ENCODE measurements at places on chromosomes 3 and 15. TPM values are rescaled to one million over a fixed set of nuclear protein-coding genes. Genes with fewer than 3 reads are reported as not detected.

The SUSD5 gene
- total RNA-seq, result not detected

The CFAP100 gene
- 0.09 TPM for total RNA-seq

The UBP1 gene
- total RNA-seq, result 70.1 TPM

The CRABP1 gene
- total RNA-seq, result not detected

The FRMD5 gene
- 1.3 TPM for total RNA-seq

The MRAS gene
- total RNA-seq, result 35.7 TPM

The CLDN16 gene
- total RNA-seq, result 1.0 TPM

The TBC1D23 gene
- 13.4 TPM for total RNA-seq

The ST8SIA2 gene
- total RNA-seq, result 0.03 TPM

The SERPINI2 gene
- 28.1 TPM for total RNA-seq

The UBA7 gene
- 330 TPM for total RNA-seq

The ACKR2 gene
- not detected for total RNA-seq

The HPS3 gene
- 16.0 TPM for total RNA-seq

The MFGE8 gene
- 423 TPM for total RNA-seq

The ABCF3 gene
- 76.7 TPM for total RNA-seq

The ZNF35 gene
- total RNA-seq, result 14.3 TPM

The REC114 gene
- total RNA-seq, result not detected

The STRA6 gene
- total RNA-seq, result 0.22 TPM

The CFAP161 gene
- 1.2 TPM for total RNA-seq

The SCN11A gene
- total RNA-seq, result not detected

The PAQR9 gene
- total RNA-seq, result not detected

The TMEM212 gene
- total RNA-seq, result 0.11 TPM

The TRH gene
- 0.13 TPM for total RNA-seq

The CHRNA3 gene
- total RNA-seq, result not detected

The GPR149 gene
- not detected for total RNA-seq

The ERC2 gene
- 1.5 TPM for total RNA-seq

The IL17RC gene
- 83.8 TPM for total RNA-seq

The AZI2 gene
- 48.2 TPM for total RNA-seq

The NR2E3 gene
- 0.43 TPM for total RNA-seq

The FEZF2 gene
- total RNA-seq, result not detected

The RASL12 gene
- total RNA-seq, result 12.8 TPM

The TM4SF1 gene
- total RNA-seq, result 65.6 TPM

The USP50 gene
- total RNA-seq, result not detected

The CACNA2D3 gene
- 3.2 TPM for total RNA-seq

The FBXW12 gene
- not detected for total RNA-seq

The B3GNT5 gene
- 16.3 TPM for total RNA-seq

The GUCA1C gene
- not detected for total RNA-seq

The SNX22 gene
- total RNA-seq, result 19.3 TPM

The FBXL2 gene
- 9.9 TPM for total RNA-seq

The CFAP92 gene
- total RNA-seq, result 0.66 TPM

The CATSPER2 gene
- total RNA-seq, result 15.7 TPM

The CDHR4 gene
- 9.4 TPM for total RNA-seq

The ADCY5 gene
- 2.6 TPM for total RNA-seq

The ADGRG7 gene
- not detected for total RNA-seq

The GBE1 gene
- total RNA-seq, result 27.5 TPM

Measured in upper lobe of left lung (tissue), 6 donors.